ENCODE measurements at places on chromosomes 11 and 22.
A peak's percentile ranks its signal among the peaks of the same experiment; 100 is the strongest.

- no peak for DNase-seq
These were observed 100.1 kb downstream of the SLC1A2 start for GRCh38 chr11:35318977-35319925.

- DNase-seq = no peak
These were observed 489.5 kb upstream of the B3GAT1 start for GRCh38 chr11:134901542-134901941.

GRCh38 chr11:8203414-8203715 is 34.5 kb upstream of the RIC3 start:
- DNase-seq = no peak

GRCh38 chr11:61442616-61443015 is 12.7 kb downstream of the SDHAF2 start:
- DNase-seq = no peak

GRCh38 chr11:112016088-112016764 is 9.0 kb upstream of the DLAT start:
- no peak for DNase-seq

- DNase-seq = no peak
These were observed 77.0 kb downstream of the MICAL2 start for GRCh38 chr11:12187399-12187798.

- no peak for DNase-seq
These were observed 45.6 kb downstream of the EIF3F start for GRCh38 chr11:8032576-8033304.

DNA sequence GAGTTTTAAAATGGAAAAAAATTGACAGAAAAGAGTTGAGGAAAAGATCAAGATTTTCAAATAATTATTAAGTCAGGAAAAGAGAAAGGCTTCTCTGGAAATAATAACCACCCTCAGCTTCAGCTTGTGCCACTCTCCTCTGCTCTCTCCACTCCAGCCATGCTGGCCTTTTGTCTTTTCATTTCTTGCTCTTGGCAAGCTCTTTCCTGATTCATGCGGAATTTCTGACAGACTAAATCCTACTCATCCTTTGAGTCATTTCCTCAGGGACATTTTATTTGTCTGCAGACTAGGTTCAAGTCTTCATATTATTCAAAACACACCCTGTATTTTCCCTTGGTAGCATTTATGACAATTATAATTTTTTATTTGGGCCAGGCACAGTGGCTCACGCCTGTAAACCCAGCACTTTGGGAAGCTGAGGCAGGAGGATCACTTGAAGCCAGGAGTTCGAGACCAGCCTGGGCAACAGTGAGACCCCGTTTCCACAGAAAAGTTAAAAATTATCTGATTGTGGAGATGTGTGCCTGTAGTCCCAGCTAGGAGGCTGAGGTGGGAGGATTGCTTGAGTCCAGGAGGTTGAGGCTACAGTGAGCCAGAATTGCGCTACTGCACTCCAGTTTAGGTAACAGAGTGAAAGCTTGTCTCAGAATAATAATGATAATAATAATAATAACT is 7.8 kb upstream of the P4HA3 start:
- no peak for DNase-seq

- DNase-seq = no peak
These were observed 15.8 kb upstream of the SYN3 start for GRCh38 chr22:33073989-33074418.

DNA sequence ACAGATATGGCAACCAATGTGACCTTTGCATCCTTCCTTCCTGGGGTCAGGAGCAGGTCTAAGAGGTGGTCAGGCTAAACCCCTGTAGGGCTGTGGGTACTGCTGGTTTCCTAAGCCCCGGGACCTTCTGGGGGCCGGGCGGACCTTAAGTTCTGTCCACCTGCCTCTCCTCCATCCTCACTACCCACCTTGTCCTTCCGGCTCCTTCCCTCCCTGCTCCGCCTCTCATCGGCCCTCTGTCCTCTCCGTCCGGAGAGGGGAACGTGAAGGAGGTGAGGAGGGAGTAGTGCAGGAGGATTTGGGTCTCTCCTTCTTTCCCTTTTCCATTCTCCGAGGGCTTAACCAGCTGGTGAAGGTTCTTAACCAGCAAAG is 28.3 kb upstream of the PARVB start:
- DNase-seq = no peak

- DNase-seq = no peak
These were observed 47.9 kb downstream of the FEZ1 start for GRCh38 chr11:125448136-125448535.

GRCh38 chr11:6991227-6991626 is 28.9 kb downstream of the ZNF214 start:
- DNase-seq = no peak

GRCh38 chr22:48500471-48501230 is 1327.0 kb downstream of the BRD1 start:
- DNase-seq = no peak

- no peak for DNase-seq
These were observed 57.0 kb downstream of the PDE2A start for GRCh38 chr11:72617080-72617762.

GRCh38 chr11:116984589-116984988 is 113.6 kb downstream of the SIK3 start:
- no peak for DNase-seq

- DNase-seq = no peak
These were observed 34.2 kb downstream of the PICALM start for GRCh38 chr11:86034710-86035109.

GRCh38 chr11:8805296-8805695 is 105.7 kb upstream of the AKIP1 start:
- DNase-seq = no peak

- no peak for DNase-seq
These were observed 1.3 kb downstream of the PARVB start for GRCh38 chr22:44025171-44026065.

GRCh38 chr11:117490911-117491310 is 163.3 kb downstream of the CEP164 start:
- no peak for DNase-seq

DNA sequence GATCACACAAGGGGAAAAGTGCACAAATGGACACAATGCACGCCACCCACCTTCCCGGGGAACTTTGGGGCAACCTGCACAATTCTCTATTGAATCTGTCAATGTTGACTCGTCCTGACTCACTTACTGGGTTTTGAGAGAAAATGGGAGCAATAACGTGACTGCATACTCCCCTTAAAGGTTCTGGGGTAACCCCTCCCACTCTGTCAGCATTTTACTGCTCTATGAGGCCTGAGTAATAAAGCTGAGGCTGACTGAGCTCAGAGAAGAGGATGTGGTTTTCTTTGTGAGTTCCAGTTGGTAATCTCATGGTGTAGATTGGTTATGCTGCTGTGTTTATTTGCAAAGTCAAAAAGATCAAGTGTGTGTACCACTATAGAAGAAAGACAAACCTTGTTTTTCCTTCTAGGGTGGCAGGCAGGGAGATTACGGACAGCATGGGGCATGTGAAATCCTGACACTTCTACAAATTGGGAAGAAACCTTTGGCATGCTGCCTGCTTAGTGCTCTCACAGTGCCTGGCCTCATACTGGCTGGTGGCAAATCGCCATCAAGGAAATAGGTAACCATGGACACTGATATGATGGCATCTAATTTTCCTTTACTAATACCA is 16.1 kb upstream of the APOA1 start:
- DNase-seq = no peak

- DNase-seq = peak; percentile 27
These were observed 4.7 kb downstream of the FEN1 start for GRCh38 chr11:61797263-61797944.

GRCh38 chr11:112128483-112129121 is 35.3 kb downstream of the IL18 start:
- DNase-seq = no peak

GRCh38 chr11:64571410-64572091 is 19.5 kb upstream of the SLC22A12 start:
- no peak for DNase-seq

DNA sequence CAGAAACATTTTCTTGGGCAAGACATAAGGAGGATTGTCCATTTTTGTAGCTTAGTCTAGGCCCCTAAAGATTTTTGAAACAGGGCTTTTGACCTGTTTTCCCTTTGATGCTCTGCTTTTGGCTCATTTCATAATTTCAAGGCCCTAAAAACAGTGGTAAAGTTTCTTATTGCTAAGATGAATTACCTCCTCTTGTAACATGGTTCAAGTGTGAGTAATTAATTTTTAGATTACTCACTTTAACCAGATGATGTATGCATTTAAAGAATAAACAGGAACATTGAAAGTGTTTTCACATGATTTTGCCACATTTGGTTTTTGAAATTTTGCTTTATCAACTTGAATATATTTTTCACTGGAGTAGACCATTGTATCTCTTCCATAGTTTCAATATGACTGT is 1.2 kb downstream of the RAG2 start:
- no peak for DNase-seq

DNA sequence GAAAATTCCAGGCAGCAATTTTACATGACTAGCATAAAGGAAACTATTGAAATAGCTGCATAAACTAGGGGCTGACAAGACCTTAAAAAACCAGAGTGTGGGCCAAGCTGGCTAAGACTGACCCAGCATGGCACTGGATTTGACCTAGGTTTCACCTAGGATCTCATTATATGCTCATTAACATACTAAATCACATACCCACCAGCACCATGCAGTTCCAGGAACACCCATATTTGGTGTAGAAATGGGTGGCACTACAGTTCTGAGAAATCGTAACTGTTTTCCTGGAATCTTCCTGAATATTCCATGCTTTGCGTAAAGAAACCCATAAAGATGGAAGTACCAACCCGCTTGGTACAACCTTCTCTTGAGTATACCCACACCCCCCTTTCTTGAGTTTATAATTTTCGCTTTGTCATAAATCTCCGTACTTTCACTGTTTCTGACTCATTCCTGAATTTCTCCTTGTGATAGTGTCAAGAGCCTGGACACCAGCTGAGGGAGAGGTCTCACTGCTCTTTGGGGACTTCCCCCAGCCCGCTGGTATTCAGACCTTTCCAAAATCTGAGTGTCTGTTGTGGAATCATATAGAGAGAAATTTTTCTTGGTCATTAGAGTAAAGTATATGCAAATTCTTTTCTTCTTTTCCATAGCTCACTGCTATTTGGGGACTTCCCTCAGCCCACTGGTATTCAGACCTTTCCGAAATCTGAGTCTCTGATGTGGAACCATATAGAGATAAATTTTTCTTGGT is 55.1 kb downstream of the MTMR3 start:
- no peak for DNase-seq

DNA sequence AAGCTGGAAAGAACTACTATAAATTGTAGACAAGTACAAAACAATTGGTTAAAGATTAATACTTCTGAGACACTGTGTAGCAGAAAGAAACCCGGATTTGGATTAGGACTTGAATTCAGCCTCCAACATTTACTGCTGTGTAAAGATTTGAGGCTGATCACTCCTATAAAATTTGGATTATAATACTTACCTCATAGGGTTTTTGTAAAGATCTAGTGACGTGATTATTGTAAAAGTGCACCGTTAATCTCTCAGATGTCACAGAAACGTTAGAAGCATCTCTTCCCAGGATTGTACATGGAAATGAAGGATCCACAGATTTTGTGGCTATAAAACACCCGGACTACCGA is 323 bp upstream of the HIKESHI start:
- DNase-seq = no peak

All from NCI-H1048 (cell line).